ENCODE measurements at places on chromosomes 6 and 20. TPM values are rescaled to one million over a fixed set of nuclear protein-coding genes. Genes with fewer than 3 reads are reported as not detected.
A peak's percentile ranks its signal among the peaks of the same experiment; 100 is the strongest.

DNA sequence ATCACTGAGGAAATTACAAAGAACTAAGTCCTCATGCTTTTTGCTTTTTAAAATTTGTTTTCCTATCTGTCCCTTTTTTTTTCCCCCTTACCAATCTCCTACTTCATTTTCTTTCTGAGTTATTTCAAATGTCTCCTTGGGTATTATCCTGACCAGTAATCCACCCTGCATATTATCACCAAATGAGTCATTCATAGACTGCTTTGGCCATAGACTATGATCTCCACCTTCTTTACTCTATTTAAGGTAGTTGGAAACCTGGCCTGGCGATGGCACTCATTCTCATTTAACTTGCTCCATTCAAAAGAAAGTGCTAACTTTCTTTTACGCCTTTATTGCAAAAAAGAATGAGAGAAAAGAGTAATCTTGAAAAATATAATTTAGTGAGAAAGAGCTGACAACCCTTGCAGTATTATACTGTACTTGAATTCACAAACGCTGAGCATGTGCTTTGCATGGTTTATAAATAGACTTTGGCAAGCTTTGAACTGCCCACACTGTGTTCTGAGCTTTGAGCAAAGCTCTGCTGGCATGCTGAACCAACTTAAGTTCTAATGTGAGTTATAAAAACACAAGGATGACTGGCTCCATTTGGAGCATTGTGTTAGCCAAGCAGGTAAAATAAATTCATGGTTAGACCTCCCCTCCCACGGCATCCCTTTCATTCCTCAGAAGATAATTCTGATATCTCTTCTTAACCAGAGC is 198.9 kb downstream of the NKAIN2 start:
- H3K4me1 ChIP-seq: no peaks in the 10 kb centered on the region
- H3K27me3 ChIP-seq: no peaks in the 10 kb centered on the region
- no peak for DNase-seq
- no peaks in the 10 kb centered on the region for H3K36me3 ChIP-seq
- no peak overlapping the region for H3K27ac ChIP-seq

GRCh38 chr6:167797476-167798265 is 29.0 kb upstream of the AFDN start:
- H3K36me3 ChIP-seq: no peaks in the 10 kb centered on the region
- peaks cover 24% of the 10 kb centered on the region for H3K27me3 ChIP-seq
- DNase-seq: no peak
- H3K4me1 ChIP-seq: no peaks in the 10 kb centered on the region

GRCh38 chr6:81753711-81754577 is 1.5 kb upstream of the TENT5A start:
- no peaks in the 10 kb centered on the region for H3K27me3 ChIP-seq
- peak; percentile 96 for DNase-seq
- no peaks in the 10 kb centered on the region for H3K36me3 ChIP-seq
- no peak overlapping the region for H3K4me3 ChIP-seq
- H3K27ac ChIP-seq: peak overlapping the region; percentile 93
- H3K4me1 ChIP-seq: peaks cover 6% of the 10 kb centered on the region

GRCh38 chr6:111184827-111185532 is 97.7 kb downstream of the SLC16A10 start:
- H3K27ac ChIP-seq: no peak overlapping the region
- no peaks in the 10 kb centered on the region for H3K4me1 ChIP-seq
- no peaks in the 10 kb centered on the region for H3K36me3 ChIP-seq

The WFDC12 gene
- total RNA-seq: not detected

- no peak for DNase-seq
- H3K4me1 ChIP-seq: no peaks in the 10 kb centered on the region
- H3K27ac ChIP-seq: no peak overlapping the region
- no peak overlapping the region for H3K4me3 ChIP-seq
- H3K27me3 ChIP-seq: no peaks in the 10 kb centered on the region
Observed at GRCh38 chr6:89786970-89787369, 32.6 kb downstream of the MDN1 start.

Data from adrenal gland (tissue), 19 donors.